NCI-H1436 (cell line): ENCODE measurements at places on chromosomes 2 and 18.

- no peak for DNase-seq
Measured at GRCh38 chr2:12513339-12513738, 203.4 kb upstream of the TRIB2 start.

- no peak for DNase-seq
Measured at GRCh38 chr2:238376884-238377391, 49.8 kb upstream of the ASB1 start.

GRCh38 chr18:33755931-33756560 lies 178.0 kb downstream of the ASXL3 start:
- peak; percentile 29 for DNase-seq

DNA sequence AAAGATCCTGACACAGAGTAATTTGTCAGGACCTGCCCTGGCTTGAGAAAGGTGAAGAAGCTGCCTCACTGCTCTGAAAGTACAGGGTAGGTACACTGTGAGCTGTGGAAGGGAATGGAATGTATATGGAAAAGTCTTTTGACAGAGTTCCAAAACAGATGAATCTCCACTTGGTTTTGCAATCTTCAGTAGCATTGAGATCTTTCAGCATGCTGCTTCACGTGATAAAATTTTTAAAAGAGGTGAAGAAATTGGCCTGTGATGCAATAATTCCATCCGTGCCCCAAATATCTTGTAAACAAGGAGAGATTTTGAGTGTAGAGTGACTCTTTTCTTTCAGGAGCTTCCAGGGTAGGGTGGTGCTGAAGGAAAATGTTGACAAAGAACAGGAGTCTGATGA lies 123.1 kb downstream of the OSR1 start:
- no peak for DNase-seq

GRCh38 chr2:182545420-182546167 lies 118.8 kb upstream of the PDE1A start:
- DNase-seq: no peak

DNA sequence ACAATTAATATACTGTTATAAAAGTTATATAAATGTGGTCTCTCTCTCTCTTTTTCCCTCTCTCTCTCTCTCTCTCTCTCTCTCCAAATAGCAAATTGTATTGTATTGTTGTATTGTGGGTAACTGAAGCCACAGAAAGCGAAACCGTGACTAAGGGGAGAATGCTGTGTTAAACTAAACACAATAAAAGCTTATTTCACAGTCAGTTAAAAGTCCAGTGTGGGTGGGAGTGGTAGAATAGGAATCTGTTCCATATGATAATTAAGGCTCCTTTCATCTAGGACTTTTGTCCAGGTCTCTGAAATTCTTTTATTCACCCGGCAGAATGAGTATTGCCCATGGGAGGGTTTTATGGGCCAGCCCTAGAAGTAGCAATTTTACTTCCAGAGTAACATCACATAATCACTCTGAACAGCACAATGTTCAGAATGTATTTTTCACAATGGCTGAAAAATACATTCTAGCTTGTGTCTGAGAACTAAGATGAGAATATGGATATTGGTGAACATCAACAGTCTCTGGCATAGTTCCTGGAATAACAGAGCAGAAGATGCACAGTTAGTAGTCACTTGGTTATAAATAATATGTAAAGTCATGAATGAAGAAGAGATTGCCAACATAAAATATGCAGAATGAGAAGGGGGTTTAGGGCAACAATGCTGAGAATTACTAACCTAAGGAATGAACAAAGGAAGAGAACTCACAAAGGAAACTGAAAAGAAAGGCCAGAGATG lies 399.1 kb downstream of the PLCL1 start:
- DNase-seq: no peak

GRCh38 chr2:8198766-8199382 lies 483.0 kb upstream of the ID2 start:
- DNase-seq: no peak

- DNase-seq: no peak
Measured at GRCh38 chr2:166115589-166115988, 12.2 kb downstream of the SCN1A start.

- no peak for DNase-seq
Measured at GRCh38 chr2:101912545-101912944, 79.2 kb upstream of the IL1R2 start.

DNA sequence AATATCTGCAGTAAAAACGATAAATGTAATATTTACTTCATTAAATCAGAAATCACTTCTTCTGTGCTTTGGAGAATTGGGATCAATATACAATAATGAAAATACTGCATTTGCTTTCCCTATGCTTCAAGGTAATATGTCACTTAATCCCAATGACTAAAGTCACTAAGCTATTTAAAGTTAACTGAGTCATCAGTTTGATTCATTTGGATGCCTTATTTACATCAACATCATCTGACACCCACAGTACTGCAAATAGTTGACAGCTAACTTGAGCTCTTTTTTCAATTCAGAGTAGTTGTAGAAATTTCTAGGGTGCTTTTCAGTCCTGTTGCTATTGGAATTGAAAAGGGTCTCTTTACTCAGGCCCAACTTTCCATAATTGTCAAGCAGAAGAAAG lies 776.9 kb upstream of the FSHR start:
- no peak for DNase-seq

DNA sequence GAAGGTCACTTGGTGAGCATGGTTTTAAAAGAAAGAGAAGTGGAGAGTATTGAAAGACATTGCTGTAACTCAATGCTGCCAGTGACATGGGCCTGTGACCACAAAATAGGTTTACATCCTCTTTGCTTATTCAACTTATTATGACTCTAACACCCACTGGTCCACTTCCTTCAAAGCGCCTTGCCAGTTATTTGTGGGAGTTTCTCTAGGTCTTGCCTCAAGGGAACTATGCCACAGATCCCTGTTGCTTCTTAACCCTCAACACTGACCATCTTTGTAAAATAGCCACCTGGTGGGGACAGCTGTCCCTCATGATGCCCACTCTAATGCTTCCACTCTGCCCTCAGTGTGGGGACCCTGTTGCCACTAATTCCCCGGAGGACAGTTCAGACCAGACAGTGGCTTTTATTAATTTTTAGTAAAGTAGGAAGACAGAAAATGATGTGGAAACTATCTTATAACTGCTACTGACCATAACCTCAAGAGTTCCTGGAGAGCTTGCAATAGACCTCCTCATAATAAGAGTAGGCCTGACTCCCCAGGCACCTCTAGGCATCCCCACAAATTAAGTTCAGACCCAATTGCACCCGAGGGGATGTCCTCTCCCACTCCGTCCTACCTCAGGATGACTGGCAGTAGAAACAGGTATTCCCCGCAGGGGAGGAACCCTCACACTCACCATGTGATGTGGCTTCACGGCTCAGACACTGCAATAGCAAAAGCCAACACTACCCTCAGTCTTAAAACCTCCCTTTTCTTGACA lies 31.3 kb upstream of the SLC25A52 start:
- DNase-seq: no peak

DNA sequence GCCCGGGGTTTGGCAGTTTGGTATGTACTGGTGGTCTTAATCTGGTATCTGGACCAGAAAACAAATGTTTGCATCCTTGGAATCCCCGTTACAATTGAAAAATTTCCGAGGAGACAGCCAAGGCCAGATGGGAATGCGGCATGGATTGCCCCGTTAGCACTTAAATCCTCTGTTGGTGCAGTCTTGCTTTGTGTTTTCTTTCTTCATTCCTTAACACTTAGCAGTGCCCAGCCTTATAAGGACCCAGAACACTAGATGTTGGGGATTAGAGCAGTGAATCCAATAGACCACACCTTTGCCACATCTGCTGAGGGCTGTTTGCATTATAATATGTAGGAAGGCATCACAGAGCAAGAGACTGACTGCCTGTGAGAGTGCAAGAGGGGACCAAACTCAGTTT lies 12.8 kb upstream of the ZNF532 start:
- no peak for DNase-seq

DNA sequence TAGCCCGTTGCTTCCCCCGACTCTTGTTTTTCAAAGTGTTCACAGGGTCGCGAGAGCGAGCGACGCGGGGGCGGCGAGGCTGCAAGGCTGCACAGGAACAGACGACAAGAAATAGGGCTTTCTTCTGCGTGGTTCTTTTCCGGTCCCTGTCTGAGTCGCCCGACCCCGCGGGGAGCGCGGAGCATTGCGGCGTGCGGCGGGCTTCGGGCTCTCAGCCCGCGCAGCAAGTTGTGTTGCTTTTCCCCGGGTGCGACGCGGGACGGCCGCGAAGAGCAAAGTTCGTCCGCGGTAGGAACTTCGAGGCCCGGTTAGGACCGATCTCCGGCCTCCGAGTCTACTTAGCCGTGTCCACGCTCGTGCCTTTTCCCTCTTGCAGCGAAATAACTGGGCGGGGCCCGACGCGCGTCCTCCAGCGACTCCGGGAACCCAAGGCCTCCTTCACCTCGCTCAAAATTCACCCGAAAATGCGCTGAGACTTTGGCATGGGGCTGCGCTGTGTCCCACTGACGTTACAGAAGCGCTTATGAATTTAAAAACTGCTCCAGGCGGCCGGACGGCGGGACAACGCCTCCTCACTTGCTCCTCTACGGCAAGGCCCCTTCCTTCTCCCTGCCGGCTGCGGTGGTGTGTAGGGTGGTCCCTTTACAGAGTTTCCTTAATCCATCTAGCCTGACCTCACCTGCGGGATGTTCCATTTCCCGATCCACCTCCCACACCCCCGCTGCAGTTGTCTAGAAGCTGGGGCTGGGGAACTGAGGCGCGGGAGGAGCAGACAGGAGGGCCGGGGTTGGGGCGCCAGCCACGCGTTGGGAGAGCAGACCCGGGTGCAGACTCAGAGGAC lies 1.5 kb upstream of the BCL2L11 start:
- no peak for DNase-seq

DNA sequence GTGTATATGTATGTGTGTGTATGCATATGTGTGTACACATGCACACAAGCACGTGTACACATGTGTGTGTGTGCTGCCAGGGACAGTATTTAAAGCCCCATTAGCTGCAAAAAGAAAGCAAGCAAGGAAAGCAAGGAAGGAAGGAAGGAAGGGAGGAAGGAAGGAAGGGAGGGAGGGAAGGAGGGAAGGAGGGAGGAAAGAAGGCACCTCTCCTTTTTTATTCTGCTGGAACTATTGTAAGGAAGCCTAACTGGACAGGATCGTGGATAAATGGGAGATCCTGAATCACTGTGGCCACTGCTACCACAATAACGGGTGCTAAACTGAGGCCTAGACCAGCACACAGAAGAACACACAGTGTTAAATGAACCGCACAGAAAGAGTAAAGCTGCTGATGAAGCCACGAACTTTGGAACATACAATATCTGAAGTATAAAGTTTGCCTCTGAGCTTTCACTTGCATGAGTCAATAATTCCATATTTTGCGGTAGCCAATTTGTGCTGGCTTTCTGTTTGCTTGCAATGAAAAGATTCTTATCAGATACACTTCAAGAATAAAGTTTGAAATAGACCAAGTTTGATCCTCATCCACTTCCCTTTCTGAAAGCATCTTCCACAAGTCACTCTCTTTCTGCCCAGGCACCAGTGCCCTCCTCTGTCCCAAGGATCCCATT lies 15.5 kb downstream of the CACNB4 start:
- no peak for DNase-seq

DNA sequence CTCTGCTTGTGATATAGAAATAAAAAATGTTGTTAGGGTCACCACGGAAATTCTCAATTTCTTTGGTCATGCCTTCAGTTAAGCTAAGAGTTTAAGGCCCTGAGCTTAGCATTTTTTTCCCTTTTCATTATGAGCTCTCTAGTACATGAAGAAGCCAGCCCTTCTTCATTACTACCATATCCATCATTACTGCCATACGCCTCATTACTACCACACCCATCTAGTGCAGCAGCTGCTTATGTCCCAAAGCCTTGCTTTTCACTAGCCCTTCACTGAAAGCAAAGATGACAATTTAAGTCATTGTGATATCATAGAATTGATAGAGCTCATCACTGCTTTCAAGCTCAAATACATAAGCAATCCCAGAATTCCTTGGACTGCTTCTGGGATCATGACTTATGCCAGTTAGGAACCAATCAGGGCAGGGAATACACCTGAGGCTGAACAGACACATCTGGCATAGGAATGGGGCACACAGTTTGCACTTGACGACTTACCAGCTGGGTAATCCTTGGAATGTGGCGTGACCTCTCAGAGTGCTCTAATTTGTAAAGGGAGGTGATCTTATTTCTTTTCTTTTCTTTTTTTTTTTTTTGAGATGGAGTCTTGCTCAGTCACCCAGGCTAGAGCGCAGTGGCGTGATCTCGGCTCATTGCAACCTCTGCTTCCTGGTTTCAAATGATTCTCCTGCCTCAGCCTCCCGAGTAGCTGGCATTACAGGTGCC lies 40.3 kb downstream of the SOWAHC start:
- no peak for DNase-seq

GRCh38 chr2:34991508-34992274 lies 1363.9 kb upstream of the CRIM1 start:
- no peak for DNase-seq

DNA sequence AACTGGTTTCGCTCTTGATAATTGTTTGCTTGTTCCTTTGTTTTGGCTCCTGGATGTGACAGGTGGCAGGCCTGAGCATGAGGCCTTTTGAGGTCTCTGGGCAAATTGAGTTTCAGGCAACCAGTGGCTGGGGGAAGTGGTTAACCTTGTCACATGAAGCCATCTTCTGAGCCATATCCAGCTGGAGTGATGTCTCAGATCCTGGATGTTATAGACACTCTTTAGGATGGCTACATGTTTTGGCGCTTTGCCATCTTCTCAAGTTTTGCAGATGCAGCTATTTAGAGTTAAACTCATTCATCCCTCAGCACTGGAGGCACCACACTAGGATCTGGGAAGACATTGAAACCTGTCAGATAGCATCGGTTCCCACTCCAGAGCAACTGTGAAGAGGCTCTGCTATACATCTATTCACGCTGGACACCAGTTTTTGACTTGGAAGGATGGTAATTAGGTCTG lies 25.3 kb upstream of the TACR1 start:
- no peak for DNase-seq

- no peak for DNase-seq
Measured at GRCh38 chr18:48539406-48540250, 797 bp downstream of the CTIF start.

GRCh38 chr18:9453283-9453682 lies 22.0 kb upstream of the RALBP1 start:
- DNase-seq: no peak
